ENCODE measurements at places on chromosomes 12 and 14.

DNA sequence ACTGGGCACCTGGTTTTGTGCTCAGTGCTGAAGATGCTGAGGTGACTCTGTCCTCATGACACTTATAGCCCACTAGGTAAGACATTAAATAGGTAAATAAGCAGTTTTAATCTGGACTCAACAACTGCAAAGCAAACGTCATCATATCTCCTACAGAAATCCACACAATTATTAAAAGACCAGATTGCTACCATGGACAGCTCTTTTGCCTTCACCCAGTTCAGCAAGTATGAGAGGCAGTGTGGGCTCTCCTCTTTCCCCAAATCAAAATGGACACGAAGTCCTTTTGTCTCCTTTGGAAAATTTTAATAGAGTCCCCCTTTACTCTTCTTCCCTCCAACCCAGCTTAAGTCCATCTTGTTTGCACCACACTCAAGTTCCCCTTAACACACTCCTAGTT lies 171.1 kb downstream of the RPAP3 start:
- DNase-seq: no peak

DNA sequence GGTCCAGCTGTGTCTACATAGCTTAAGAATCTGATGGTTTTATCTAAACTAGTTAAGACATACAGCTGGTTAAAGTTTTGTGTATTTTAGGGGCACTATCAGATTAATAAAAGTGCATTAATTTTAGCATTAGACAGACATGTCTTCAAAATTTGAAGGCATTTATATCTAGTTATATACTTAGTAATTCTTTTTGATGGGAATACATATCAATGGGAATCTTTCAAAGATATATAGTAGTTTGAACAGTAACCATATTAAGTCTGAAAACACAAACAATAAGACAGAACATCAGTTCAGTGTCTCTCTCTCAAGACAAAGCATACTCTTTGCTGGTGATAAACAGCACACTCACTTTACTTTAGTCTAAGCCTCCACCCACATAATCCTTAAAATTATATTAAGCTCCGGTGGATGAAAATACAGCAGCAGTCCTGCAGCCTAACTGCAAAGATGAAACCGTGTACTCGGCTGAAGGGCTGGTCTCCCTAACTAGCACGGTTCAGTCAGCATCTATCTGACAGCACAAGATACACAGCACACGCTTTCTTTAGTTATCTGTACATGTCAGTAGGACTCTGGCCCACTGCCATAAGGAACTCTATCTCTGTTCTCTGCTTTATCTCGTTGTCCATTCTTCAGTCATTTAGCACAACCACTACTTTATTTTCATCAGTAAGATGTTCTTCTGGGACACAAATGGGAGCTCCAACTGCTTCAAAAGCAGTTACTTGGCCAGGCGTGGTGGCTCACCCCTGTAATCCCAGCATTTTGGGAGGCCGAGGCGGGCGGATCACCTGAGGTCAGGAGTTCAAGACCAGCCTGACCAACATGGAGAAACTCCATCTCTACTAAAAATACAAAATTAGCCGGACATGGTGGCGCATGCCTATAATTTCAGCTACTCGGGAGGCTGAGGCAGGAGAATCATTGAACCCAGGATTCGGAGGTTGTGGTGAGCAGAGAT lies 80.5 kb downstream of the MED13L start:
- DNase-seq: no peak

GRCh38 chr12:19014240-19014639 lies 115.3 kb upstream of the PLEKHA5 start:
- DNase-seq: no peak

- DNase-seq: peak; percentile 61
Measured at GRCh38 chr12:27333403-27334009, 870 bp downstream of the BMAL2 start.

DNA sequence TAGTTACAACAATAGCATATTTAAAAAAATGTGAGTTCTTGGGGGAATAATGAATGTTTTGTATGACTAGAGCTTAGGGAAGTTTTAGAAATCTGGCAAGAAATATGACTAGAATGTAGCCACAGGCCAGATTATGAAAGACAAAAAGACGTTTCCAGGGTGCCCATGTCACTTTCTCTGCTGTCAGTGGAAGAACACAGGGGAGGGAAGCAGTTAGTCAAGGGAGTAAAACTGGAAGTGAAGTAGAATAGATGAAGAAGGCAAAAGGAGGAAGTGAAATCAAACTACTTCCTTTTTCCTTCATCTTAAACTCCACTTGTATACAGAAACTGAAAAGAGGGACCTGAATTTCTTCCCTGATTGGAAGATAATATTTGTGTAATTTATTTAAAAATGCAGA lies 81.2 kb upstream of the ATP2B1 start:
- DNase-seq: no peak

DNA sequence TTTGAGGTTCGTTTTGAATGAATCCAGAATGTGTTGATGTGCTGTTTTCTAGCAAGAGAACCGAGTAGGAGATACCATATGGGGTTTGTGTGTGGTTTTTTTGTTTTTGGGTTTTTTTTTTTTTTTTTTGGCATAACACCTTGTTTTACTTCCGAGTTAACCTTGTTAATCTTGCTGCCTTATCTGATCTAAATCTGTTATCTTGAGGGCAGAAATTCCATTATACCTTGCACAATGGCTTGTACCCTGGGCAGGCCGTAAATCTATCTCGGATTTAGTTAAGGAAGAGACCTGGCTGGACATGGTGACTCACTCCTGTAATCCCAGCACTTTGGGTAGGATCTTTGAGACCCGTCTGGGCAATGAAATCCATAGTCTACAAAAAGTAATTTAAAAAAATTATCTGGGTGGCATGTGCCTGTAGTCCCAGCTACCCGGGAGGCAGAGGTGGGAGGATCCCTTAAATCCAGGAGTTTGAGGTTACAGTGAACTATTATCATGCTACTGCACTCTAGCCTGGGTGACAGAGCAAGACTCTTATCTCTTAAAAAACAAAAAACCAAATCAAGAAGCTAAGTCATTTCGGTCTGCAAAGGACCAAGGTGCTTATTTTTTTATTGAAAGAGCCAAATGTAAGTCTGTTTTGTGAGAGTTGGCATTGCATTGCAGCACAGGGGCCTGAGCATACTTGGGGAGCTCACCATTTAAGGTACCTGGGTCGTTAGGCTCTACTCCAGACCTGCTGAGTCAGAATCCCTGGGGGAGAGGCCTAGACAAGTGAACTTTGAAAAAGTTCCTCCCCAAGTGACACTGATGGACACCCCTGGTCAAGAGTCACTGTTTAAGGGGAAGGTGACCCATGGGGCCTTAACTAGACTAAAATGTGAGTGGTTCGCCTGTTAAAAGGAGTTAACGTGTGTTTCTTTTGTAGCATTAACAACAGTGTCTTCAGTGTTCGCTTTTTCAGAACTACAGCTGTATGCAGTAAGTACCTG lies 6.7 kb downstream of the DLST start:
- no peak for DNase-seq

DNA sequence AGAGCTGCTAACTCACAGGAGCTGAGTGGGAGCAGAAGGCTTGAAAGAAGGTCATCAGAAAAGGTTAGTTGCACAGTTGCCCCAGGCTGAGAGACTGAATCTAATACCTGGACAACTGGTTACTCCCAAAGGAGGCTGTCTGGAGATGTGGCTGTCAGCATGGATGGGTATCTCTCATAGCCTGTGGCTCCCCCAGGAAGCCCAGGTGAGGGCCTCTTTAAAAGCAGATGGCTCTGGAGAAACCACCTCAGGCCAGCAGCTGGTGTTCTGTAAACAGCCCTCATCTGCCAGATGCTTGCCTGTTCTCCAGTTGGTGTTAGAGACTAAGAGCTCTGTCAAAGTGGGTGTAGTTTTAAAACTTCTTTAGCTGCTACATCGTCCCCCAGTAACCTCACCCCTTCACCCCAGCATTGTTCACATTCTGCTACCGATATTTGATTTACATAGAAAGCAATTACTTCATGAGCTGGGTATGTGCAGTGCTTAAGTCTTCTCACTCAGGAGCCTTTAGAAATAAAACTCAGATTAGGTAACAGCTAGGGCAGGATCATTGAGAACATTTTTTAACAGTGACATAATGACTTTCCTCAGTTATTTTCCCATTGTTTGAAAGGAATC lies 25.8 kb downstream of the DACT1 start:
- DNase-seq: no peak

- no peak for DNase-seq
Measured at GRCh38 chr14:103522649-103523574, at the start of gene CKB. CKB (minus strand) TSS chr14:103522830; CDS start chr14:103522493, 337 bp downstream.

GRCh38 chr14:70855486-70855885 lies 46.2 kb upstream of the MAP3K9 start:
- no peak for DNase-seq

- no peak for DNase-seq
Measured at GRCh38 chr14:93731753-93732152, 56.5 kb downstream of the PRIMA1 start.

DNA sequence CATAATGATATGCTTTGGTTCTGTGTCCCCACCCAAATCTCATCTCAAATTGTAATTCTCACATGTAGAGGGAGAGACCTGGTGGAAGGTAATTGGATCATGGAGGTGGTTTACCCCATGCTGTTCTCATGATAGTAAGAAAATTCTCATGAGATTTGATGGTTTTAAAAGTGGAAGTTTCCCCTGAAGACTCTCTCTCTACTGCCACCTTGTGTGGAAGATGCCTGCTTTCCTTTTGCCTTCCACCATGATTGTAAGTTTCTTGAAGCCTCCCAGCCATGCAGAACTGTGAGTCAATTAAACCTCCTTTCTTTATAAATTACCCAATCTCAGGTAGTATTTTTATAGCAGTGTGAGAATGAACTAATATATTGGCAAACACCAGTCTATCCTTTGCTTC lies 260.4 kb upstream of the PPFIA2 start:
- DNase-seq: peak; percentile 24

GRCh38 chr14:95339301-95339865 lies 19.7 kb upstream of the CLMN start:
- DNase-seq: no peak

- DNase-seq: no peak
Measured at GRCh38 chr12:22256041-22256441, 78.5 kb downstream of the ST8SIA1 start.

DNA sequence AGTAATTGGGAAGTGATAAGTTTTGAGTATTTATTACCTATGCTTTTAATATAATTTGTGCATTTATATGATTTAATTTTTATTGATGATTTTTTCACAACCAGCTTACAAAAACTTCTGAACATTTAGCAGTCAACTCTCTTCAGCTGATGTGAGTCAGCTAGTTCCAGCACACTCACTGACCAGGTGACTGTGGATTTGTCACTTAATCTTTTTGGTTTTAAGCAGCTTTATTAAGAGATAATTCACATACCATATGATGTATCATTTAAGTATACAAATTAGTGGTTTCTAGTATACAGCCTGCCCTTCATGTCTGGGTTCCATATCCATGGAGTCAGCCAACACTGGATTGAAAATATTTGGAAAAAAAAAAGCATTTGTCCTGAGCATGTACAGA lies 103.5 kb downstream of the SYNE2 start:
- no peak for DNase-seq

GRCh38 chr12:119096429-119097202 lies 82.1 kb upstream of the HSPB8 start:
- DNase-seq: no peak

- no peak for DNase-seq
Measured at GRCh38 chr12:89988188-89988915, 279.7 kb upstream of the ATP2B1 start.

DNA sequence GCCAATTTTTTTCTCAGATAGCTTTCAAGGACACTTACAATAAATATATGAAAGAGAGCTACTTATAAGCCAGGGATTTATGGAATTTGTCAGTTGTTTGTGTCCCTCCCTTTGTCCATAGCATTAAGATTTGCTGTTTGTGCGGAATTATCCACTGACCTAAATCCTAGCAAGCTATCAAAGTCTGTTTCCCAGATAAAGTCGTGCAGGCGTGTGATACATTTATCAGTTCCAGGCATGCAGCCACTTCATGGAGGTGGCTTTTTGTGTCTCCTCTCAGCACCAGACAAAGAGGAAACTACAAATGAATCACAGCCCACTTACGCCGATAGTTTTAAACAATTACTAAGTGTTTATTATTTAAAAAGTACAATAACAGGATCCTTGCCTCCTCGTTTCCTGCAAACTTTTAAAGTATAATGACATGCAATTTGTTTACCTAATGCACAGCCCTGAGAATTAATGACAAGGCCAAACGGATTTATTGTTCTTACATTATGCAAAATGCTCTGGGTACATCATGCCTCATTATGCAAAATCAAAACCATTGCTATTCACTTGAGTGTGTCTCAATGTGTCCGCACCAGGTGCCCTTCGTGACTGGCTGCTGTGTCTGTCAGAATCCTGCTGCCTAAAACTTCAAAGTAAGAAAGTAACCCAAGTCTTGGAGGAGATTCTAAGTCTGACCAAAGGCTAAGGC lies 423.2 kb downstream of the GLT1D1 start:
- no peak for DNase-seq

DNA sequence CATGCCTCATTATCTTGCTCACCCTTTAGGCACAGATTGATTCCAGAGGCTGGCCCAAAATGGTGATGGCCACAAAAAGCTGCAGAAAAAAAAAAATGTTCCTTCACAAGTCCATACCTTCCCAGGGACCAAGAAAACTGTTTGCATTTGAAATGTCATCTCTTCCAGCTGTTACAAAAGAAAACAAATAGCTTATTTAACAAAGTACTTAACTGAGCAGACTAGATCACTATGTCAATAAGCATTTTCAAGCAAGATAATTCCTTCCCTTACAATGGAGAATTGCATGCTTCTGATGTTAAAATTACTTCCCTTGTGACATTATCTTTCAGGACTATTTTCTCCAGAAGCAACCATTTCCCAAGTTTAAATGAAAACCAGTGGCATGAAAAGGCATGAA lies 377.9 kb upstream of the KITLG start:
- no peak for DNase-seq

- DNase-seq: no peak
Measured at GRCh38 chr14:100828031-100828769, 2.3 kb downstream of the MEG3 start.

DNA sequence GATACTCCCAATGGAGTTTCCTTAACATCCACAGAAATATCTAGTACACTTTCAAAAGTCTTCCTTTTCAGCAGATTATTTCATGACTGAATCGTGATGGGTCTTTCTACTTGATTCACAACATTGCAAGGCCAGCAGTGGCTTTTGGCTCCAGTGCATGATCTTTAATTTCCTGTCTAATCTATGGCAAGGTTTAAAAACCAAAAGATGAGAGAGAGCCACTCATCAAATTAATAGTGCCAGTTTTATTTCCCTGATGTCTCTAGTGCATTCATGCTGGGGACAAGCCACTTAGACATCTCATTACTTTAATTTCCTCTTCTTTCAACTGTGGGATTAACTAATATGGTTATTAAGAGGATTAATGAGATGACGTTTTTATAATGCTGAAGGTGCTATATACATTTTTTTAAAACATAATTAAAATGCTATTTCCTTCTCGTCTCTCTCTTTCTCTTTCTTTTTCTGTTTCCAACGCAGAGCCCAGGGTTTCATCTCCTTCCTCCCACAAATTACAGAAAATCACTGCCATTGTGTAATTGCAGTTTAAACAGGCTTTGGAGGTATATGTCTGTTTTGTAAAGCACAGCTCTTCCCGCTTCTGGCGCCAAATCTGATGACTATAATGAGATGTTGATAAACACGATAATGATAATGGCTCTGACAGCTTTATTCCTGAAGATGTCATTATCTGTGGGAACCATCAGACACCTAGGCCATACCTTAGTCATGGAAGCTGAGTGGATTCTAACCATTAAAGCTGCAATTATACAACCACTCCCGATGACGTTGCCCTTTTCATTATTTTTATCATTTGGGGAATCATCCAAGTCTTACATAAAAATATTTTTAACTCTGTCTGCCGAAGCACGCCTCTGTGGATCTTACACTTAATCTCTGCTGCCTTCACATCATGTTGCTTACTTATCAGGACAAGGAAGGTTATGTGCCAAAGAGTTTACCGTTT lies 103.1 kb upstream of the PPM1H start:
- DNase-seq: no peak

GRCh38 chr14:72704502-72704901 lies 189.4 kb downstream of the DPF3 start:
- no peak for DNase-seq
